Left hindlimb (tissue), 1 donor: ENCODE measurements at places on chromosomes 2 and 18.

GRCh38 chr2:219526320-219527075 is 12.2 kb downstream of the ASIC4 start:
- DNase-seq = no peak

DNA sequence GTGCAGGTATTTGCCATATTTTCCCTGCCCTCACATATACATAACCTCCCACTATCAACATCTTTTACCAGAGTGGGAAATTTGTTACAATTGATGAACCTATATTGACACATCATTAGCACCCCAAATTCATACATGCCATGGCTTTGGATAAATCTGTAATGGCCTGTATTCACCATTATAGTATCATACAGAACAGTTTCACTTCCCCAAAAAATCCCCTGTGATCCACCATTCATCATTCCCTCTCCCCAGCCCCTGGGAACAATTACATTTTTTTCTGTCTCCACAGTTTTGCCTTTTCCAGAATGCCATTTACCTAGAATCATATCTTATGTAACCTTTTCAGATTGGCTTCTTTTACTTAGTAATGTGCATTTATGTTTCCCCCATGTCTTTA is 494.5 kb downstream of the RNF144A start:
- no peak for DNase-seq

- no peak for DNase-seq
Measured at GRCh38 chr2:191384829-191385228, 139.6 kb downstream of the MYO1B start.

DNA sequence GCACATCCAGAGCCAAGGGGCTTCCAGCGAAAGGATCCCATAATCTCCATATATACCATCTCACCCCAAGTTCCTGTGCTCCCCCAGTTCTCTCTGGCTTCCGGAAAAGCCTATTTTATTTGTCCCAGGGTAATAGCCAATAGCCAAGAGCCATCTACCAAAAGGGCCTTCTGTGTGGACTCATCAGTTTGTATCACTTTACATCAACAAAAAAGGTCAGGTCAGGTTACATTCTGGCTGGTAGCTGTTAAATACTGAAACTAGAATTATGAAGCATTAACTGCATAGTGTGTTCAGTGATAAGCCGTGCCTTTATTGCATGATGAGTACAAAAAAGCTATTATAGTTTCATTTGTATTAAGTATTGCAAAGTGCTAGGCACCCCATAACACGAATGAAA is 223.7 kb downstream of the IRS1 start:
- no peak for DNase-seq

- DNase-seq = no peak
Measured at GRCh38 chr18:45755934-45756333, 32.0 kb downstream of the SLC14A1 start.

GRCh38 chr2:23422089-23423061 is 37.4 kb downstream of the KLHL29 start:
- DNase-seq = no peak

DNA sequence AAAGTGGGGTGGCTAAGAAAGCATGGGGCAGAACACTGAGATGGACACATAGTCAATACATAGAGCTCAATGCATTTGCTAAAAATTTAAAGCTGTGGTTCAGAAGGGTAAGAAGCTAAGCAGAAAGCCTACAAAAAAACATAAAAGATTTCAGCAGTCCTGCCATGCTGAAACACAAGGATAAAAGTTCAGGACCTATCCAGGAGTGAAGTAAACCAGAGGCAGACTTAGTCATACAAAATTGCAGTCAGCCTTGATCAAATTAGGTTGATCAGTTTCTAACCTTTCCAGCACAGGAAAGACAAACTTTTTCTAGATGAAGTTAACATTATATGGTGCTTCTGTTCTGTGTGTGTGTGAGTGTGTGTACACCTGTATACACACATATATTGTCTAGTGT is 120.8 kb upstream of the RBMS1 start:
- no peak for DNase-seq

- DNase-seq = no peak
Measured at GRCh38 chr2:12742891-12743290, 26.2 kb downstream of the TRIB2 start.

DNA sequence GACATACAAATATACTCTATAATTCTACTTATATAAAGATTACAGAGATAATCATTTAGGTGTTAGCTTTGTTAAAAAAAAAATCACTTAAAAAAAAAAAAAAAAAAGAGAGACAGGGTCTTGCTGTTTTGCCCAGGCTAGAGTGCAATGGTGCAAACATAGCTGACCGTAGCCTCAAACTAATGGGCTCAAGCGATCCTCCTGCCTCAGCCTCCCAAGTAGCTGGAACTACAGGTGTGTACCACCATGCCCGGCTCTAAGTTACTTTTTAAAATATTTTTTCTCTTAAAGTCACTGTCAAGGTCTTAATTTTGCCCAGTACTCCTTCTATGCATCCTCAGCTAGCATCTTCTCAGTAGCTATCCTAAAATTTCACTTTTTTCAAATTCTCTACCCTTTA is 77.2 kb upstream of the SLC25A52 start:
- DNase-seq = no peak

GRCh38 chr2:231883468-231883881 is 42.7 kb downstream of the NPPC start:
- no peak for DNase-seq

- no peak for DNase-seq
Measured at GRCh38 chr2:138441916-138442315, 59.7 kb upstream of the SPOPL start.

DNA sequence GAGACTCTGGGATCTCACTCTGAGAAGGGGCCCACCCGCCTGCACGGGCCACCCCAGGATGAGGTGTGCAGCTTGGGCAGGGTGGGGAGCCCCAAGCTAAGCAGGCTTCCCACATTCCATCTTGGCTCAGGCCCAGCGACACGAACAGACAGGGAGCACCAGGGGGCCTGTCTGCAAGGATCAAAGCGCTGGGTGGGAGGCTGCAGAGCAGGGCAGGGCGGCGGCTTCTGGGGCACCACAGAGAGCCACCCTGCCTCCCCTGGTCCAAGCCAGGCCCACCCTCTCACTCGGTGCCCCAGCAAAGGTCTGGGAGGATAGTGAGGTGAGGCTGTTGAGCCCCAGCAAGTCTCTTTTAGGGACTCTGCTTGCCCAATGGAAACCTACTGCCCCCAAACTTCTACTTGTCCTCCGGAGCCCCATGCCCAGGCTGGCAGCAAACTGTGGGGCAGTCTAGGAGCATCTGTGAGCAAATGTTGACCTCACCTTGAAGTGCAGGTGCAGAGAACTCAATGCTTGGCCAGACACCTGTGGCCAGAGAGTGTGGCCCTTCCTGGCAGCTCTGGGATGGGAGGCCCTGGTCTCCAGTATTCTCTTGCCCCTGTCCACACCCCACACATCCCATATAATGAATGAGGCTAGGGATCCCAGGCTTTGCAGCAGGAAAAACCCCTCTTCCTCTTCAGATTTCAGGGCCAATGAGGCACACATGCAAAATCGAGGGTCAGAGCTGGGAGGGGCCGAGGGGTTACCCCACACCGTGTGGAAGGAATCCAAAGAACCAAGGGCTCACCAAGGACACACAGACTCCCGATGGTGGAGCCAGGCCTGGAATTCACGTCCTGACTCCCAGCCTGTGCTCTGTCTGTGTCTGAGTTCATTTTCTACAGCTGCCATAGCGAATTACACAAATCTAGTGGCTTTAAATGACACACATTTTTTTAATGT is 18.8 kb upstream of the GLI2 start:
- no peak for DNase-seq

DNA sequence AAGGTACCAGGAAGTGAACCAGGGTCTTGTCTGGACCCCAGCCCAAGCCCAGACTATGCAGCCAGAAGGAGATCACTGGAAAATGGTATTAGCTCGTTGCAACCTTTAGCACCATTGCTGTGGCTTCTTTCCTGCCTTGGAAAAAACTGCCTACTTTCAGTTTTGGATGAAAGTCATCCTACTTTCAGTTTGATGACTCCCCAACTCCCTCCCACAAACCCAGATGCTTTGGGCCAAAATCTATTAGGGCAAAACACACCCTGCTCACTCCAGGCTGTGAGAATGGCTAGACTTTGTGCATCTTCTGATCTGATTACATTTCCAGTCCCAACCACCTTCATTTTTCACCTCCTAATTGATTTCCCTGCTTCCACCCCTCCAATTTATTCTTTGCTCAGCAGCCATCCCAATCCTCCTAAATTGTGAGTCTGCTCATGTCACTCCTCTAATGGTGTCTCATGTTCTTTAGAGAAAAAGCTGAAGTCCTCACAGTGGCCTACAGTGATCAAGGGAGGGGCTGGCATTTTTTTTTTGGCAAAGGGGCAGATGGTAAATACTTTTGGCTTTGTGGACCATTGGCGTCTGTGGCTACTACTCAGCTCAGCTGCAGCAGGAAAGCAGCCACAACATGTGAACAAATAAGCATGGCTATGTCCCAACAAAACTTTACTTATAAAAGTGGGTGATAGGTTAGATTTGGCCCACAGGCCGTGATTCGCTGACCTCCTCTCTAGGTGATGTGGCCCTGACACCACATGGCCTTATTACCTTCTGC is 368.7 kb downstream of the SLC4A3 start:
- no peak for DNase-seq

DNA sequence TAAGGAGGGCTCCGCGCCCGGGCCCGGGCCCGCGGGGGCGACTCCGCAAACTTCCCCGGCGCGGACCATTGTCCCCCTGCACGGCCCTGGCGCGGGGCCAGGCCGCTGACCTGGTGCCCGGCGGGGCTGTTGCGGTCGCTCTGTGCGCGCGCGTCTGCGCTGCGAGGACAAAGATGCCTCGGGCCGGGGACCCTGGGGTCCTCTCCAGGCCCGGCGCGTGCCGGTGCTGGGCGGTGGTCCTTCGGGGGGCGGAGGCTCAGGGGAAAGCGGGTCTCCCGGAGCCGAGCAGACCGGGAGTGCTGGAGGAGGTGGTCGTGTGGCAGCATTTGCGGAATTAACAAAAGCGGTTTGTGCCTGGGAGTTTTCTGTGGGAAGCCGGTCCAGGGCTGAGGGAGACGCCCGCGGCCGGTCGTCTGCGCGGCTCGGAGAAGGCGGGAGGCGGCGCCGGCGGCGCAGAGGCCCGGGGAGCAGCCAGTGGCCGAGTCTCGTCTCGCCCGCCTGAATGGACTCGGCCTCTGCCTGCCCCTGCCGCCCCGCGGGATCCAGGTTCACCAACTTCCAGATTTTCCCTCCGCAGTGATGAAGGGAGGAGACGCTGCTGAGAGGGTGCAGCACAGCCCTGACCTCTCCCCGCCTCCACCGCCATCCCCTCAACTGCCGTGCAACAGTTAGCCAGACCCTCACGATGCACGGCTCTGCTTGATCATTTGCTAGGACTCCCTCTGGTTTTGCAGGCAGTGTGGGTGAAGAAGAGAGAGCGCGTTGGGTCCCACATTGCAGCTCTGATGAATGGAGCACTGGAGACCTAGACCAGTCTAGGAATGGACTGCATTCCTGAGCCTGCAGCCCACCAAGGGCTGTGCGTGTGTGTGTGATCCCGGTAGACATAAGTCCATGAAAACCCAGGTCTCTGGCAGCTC is 705 bp downstream of the EFR3B start:
- peak; percentile 63 for DNase-seq

GRCh38 chr2:238786379-238786778 is 61.5 kb upstream of the TWIST2 start:
- no peak for DNase-seq

- DNase-seq = no peak
Measured at GRCh38 chr18:29871246-29871645, 1171.3 kb downstream of the DSC3 start.

DNA sequence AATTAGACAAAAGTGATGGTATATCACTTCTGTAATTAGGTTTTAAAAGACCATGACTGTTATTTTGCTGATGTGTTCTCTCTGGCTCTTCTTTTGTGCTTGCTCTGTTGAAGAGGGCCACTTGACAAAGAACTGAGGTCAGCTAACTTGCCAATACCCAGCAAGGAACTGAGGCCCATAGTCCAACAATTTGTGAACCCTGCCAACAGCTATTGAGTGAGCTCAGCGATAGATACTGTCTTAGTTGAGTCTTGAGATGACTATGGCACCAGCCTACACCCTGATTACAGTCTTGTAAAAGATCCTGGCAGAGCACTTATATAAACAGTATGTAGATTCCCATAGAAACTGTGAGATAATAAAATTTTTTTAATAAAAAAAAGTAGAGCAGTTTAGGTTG is 103.0 kb downstream of the BMPR2 start:
- no peak for DNase-seq

DNA sequence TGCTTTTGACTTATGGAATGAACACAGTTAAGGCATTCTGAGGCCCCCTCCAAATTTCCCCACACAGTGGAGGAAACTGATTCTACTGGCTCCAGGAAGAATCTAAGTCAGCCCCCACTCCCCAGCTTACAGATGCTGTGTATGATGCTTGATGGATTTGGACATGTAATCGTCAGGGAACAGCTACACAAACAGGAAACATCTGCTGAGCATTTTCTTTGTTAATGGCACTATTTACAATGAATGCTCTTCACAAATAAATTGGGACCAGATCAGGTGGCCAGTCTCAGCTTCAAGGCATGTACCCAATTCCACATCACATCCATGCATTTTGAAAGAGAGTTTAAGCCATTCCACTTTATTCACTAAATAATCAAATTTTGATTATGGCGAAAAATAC is 562.3 kb downstream of the SOX11 start:
- DNase-seq = no peak

- no peak for DNase-seq
Measured at GRCh38 chr2:205857520-205858237, 175.4 kb downstream of the NRP2 start.

DNA sequence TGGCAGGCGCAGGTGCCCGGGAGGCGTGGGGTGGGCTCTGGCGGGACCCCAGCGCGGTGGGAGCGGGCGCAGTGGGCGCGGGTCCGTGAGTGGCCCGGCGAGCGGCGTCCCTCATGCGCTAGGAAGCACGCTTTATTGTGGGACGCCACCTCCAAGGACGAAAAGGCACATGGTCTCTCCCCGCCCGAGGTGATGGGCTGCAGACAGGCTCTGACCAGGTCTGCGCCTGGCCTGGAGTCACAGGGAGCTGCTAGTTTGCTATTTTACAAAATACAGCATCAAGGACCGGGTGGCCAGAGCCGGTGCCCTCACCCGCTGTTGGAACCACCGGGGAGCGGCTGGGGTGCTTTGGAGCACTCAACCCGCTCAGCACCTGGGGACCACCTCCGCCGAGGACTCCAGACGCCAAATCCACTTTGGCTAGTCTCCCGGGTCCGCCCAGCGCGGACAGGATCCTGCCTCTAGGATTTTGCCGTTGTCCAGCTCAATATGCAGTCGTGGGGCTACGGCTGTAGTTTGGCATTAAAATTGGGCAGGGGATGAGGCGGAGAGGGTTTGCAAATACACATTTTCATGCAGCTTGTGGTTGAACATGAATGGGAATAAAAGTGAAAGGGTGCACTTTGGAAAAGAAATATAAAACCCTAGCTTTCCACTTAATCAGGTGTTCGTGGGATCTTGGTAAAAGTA is 65.4 kb downstream of the LRRFIP1 start:
- DNase-seq = no peak

GRCh38 chr18:55446996-55447671 is 140.9 kb downstream of the TCF4 start:
- DNase-seq = no peak

- no peak for DNase-seq
Measured at GRCh38 chr2:41495050-41495449, 552.8 kb upstream of the PKDCC start.
